Adrenal gland (tissue), 19 donors: ENCODE measurements at places on chromosomes 7 and 10. TPM values are rescaled to one million over a fixed set of nuclear protein-coding genes. Genes with fewer than 3 reads are reported as not detected.

Gene NPC1L1
- 0.42 TPM for total RNA-seq

Gene CLRN3
- total RNA-seq = not detected

Gene NUTM2E
- not detected for total RNA-seq

Gene EPO
- total RNA-seq = 0.17 TPM

Gene ASIC3
- 1.9 TPM for total RNA-seq

Gene MRPL32
- total RNA-seq = 112 TPM

Gene GATA3
- total RNA-seq = 2.9 TPM

Gene MACC1
- total RNA-seq = 7.6 TPM

Gene CHST3
- total RNA-seq = 33.4 TPM
